ENCODE measurements at places on chromosomes 1 and 21. TPM values are rescaled to one million over a fixed set of nuclear protein-coding genes. Genes with fewer than 3 reads are reported as not detected.

FHL3 gene
- 26.6 TPM for total RNA-seq

NKAIN1 gene
- total RNA-seq: not detected

CRABP2 gene
- total RNA-seq: 13.2 TPM

PEAR1 gene
- 47.4 TPM for total RNA-seq

HAO2 gene
- total RNA-seq: not detected

DNA sequence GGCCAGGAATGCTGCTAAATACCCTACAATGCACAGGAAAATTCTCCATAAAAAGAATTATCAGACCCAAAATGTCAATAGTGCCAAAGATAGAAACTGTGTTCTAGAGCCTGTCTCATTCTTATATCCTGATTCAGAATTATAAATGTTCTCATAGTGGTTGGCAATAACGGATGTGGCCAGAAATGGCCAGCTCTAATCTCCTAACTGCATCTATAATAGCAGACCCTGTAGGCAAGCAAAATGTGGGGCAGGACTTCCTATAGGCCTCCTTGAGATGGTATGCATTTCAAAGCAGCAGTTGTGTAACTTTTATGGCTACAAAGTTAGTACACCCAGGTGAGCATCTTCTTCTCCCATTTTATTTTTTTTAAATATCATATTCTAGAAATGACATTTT lies 95.9 kb upstream of the SGIP1 start:
- H3K27ac ChIP-seq: no peak overlapping the region
- no peak overlapping the region for H3K4me3 ChIP-seq
- no peaks in the 10 kb centered on the region for H3K27me3 ChIP-seq
- H3K36me3 ChIP-seq: no peaks in the 10 kb centered on the region
- H3K4me1 ChIP-seq: no peaks in the 10 kb centered on the region

DNA sequence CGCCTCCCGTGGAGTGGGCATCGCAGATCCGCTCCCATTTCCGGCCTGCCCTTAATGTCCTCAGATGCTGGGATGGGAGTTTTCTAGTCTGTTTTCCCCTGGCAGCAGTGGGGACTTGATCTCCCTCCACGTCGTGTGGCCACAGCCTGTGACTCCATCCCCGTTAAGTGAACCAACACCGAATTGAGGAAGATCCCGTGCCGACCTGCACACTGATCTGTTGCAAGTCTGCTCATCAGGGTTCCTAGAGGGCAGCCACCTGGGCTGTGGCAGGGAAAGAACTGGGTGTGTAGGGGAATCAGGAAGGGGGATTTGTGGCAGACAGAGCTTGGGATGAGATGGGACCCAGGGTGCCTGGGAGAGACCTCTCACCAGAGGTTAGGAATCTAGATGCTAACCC lies 23.3 kb upstream of the CDK18 start:
- H3K4me1 ChIP-seq: peaks cover 15% of the 10 kb centered on the region
- DNase-seq: no peak
- H3K27ac ChIP-seq: no peak overlapping the region
- H3K36me3 ChIP-seq: no peaks in the 10 kb centered on the region

DNA sequence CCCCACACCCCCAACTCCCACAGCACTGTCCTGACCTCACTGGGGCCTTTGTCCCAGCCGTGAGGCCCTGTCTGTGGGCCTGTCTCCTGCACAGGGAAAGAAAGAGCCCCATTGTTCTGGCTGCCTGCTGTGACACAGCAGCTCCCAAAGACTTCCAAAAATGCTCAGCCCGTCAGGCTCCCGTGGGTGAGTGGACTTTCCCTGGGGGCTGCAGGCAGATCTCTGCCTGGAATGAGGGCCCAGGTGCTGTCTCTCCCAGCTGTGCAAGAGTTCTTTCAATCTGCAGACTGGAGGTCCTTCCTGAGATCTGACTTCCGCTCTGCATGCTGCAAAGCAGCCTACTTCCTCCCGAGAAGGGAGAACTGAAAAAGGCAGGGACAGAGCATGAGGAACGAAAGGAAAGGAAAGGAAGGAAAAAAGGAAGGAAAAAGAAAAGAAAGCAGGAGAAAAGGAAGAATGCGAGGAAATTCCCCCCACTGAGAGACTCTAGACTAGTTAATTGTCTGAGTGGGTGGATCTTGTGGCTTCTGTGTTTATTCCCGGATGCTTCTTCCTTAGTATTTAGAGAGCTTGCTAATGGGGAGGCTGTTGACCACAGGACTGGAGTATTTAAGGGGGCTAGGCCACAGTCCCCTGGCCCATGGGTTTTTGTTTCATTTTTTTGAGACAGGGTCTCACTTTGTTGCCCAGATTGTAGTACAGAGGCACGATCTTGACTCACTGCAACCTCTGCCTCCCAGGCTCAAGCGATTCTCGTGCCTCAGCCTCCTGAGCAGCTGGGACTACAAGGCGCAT lies 15.0 kb downstream of the NES start:
- peak overlapping the region; percentile 94 for H3K27ac ChIP-seq
- H3K36me3 ChIP-seq: no peaks in the 10 kb centered on the region
- no peak overlapping the region for H3K4me3 ChIP-seq
